HCT116 (cell line): ENCODE measurements at places on chromosomes 2 and 18. TPM values are rescaled to one million over a fixed set of nuclear protein-coding genes. Genes with fewer than 3 reads are reported as not detected.

DNA sequence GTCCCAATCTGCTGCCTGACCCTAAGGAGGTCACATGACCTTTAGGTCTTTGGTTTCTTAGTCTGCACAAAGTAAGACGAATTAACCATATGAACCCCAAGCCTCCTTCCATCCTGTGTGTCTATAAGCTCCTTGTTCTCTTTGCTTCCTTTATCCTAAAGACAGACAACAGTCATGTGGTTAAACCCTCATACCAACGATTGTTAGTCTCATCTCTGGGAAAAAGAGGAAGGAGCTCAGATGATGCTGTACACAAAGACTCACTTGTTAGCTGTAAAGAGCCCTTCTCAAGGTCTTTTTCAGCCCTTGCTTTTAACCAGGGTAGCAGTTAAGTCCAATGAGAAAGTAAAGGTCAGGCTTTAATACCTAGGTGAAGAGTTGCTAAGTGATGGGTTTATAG lies 443.7 kb downstream of the TNS1 start:
- H3K36me3 ChIP-seq = no peaks in the 10 kb centered on the region
- H3K27me3 ChIP-seq = peaks cover 30% of the 10 kb centered on the region
- H3K4me3 ChIP-seq = no peak overlapping the region
- DNase-seq = no peak
- no peak overlapping the region for H3K27ac ChIP-seq
- no peaks in the 10 kb centered on the region for H3K4me1 ChIP-seq

DNA sequence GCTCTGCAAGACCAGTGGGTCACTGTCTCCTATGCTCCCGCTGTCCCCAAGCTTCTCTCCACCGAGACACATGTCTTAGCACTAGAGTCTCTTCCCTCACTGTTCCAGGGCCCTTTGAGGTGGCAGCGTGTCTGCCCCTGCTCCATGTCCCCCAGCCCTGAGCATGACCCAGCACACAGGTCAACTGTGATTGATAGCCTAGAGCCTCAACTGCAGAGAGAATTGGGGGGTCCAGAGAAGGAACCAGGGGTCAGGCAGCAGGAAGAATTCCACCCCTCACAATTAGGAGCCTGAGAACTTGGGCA lies 54.6 kb upstream of the ODC1 start:
- no peak for DNase-seq
- H3K36me3 ChIP-seq = no peaks in the 10 kb centered on the region
- H3K4me1 ChIP-seq = peaks cover 4% of the 10 kb centered on the region; the same call in 1 of the 2 replicates
- H3K4me3 ChIP-seq = no peak overlapping the region
- H3K27me3 ChIP-seq = peaks cover 2% of the 10 kb centered on the region; the same call in 1 of the 2 replicates

DNA sequence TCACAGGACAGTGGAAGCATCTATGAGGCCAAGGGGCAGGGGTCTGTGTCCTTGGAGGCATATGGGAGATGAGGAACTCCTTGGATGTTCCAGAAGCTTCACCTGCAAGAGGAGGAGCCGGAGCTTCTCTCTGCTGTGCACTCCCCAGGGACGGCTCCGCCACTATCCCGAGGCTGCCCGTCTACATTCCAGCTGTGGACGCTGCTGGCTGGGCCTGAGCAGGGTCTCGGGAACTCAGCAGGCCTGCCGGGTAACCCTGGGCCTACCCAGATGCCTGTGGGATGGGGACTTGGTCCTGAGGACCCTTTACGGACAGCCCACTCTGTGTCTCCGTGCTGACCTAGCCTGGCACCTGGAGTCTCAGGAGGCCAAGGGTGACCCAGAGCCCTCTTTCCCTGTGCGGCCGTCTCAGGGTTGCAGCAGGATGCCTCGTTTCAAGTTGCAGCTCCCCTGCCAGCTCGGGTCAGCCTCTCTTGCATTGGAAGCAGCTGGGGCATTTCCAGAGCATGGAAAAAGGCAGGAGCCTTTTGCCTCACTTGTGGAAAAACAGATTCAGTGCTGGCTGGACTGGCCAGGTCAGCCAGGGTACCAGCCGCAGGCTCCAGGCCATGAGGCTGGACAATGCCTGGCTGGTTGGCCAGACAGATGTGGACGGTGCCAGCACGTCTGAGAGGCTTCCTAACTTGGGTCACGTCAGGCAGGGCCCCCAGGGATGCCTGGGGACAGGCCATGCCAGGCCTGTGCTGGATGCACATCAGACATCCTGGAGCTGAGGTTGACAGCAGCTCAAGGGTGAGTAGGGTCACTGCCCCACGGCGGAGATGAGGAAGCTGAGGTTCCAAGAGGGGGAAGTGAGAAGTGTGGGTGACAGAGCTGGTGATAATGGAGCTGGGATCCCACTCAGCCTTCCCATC lies 41.5 kb downstream of the SCTR start:
- no peak for DNase-seq
- no peaks in the 10 kb centered on the region for H3K36me3 ChIP-seq
- H3K4me3 ChIP-seq = no peak overlapping the region
- no peaks in the 10 kb centered on the region for H3K27me3 ChIP-seq

DNA sequence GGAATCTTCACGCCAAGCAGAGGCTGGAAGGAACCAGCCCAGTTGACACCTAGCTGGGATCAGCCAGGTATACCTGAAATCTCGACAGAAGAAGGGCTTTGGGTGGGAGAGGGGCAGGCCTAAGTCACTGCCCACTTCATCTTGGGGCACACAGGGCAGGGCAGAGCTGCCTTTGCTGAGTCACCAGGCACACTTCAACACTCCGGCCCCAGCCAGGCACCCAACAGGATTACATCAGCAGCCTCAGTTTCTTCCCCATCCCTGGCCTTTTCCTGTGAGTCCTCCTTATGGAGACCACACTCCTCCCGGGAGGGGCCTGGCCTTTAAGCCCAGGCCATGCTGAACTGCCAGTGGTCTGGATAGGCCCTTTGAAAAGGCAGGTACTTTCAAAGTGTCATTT lies 201.7 kb upstream of the HS6ST1 start:
- H3K4me1 ChIP-seq = peaks cover 5% of the 10 kb centered on the region; the same call in 1 of the 2 replicates
- no peaks in the 10 kb centered on the region for H3K27me3 ChIP-seq
- no peaks in the 10 kb centered on the region for H3K36me3 ChIP-seq
- no peak overlapping the region for H3K27ac ChIP-seq
- no peak for DNase-seq

- no peaks in the 10 kb centered on the region for H3K4me1 ChIP-seq
- no peak overlapping the region for H3K4me3 ChIP-seq
- no peak overlapping the region for H3K27ac ChIP-seq
- no peaks in the 10 kb centered on the region for H3K36me3 ChIP-seq
- DNase-seq = no peak
Observed at GRCh38 chr2:140994856-140995255, 1136.0 kb downstream of the LRP1B start.

Gene LIMS4
- 1.1 TPM for total RNA-seq

Gene MEIS1
- total RNA-seq = 0.32 TPM
